ENCODE measurements at places on chromosomes 2 and 18. TPM values are rescaled to one million over a fixed set of nuclear protein-coding genes. Genes with fewer than 3 reads are reported as not detected.

Gene ABCG5
- not detected for total RNA-seq

Gene SGO2
- 1.6 TPM for total RNA-seq

Gene GALR1
- 0.10 TPM for total RNA-seq

DNA sequence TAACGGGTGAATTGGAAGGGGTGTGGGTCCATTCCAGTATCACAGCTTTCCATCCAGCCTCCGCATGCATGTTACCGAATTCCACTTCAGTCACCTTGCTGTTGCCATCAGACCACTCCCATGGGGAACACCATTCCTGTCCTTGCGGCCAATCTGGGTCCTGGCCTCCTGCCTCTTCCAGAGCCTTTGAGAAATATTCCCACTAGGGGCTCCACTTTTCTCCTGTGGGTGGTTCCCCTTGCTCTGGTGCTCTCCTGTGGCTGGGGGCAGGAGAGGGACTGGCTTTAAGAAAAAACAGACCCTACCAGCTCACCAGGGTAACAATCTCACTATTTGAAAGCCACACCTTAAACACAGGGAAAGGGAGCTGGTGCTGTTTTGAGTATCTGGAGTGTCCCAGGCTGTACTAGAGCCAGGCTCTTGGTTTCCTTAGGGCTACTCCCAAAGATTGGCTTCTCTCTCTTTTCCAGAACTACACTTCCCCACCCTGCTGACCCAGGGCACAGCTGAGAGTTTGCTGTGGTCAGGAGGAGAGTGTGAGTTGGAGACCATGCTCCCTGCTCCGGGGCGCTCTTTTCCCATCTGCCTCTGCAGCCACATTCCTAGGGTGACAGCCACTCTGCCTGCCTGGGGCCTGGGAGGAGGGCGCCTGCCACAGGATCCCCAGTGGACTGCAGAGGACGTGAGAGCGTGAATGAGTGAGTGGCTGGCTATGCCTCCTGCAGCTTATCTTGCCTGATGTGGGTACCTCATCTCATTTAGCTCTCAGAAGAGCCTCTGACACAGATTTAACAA, 460.8 kb upstream of the HS6ST1 start:
- no peak for DNase-seq

- DNase-seq = no peak
Measured at GRCh38 chr18:5998166-5998881, 103.0 kb upstream of the TMEM200C start.

Measured in thyroid gland (tissue), 4 donors.